Neuronal stem cell (in vitro differentiated cells): ENCODE measurements at places on chromosomes 11 and 22.

DNA sequence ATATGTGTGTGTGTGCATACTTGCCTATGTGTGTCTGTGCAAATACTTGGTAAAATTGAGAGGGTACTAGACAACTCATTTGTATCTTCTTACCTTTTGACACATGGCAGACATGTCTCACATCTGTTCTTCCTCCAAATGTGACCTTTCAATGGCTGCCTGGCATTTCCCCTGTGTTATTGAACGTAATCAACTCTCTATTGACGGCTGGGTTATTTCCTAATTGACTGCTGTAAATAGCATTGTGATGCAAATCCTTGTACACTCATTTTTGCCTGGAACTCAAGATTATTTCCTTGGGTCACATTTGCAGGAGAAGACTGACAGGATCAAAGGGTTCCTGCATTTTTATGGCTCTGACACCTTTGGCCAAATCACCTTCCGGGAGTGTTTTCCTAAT is 37.4 kb downstream of the KCNQ1 start:
- DNase-seq = no peak

- DNase-seq = no peak
Measured at GRCh38 chr11:117319214-117319840, 3.3 kb upstream of the BACE1 start.

GRCh38 chr22:29251981-29252911 is 15.5 kb downstream of the RHBDD3 start:
- no peak for DNase-seq

DNA sequence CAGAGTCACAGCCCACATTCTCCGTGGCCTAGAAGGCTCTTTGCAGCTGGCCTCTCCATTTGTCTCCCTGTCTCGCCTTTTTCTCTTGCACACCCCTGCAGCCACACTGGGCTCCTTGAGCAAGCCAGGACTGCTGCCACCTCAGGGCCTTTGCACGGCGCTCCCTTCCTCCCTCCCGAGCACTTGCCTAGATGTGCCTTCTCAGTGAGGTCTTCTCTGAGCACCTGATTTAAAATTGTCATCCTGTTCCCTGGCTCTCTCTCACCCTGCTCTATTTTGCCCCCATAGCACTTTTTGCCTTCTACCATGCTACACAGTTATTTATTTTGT is 102.9 kb upstream of the THY1 start:
- no peak for DNase-seq

- DNase-seq = peak; percentile 38
Measured at GRCh38 chr11:123202155-123203151, 7.4 kb upstream of the CLMP start.

GRCh38 chr22:44683237-44683636 is 18.8 kb upstream of the PRR5 start:
- DNase-seq = no peak

- peak; percentile 48 for DNase-seq
Measured at GRCh38 chr11:123509737-123510578, 79.9 kb downstream of the GRAMD1B start.

DNA sequence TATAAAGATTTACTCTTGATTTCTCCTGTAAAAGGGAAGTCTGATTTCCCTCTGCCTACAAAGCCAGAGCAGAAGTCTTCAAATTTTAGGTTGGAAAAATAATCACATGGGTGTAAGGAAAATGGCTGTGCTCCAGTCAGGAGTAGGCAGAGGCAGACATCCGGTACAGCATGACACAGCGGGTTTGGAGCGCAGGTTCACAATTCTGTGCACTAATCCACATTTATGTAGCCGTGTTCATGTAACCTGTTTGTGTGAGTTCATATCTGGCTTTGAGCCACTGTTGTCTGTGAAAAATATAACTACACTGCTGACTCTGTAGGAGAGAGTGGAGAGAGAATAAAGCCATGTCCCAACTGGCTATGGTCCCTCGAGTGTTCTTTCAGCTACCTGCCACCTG is 248.0 kb downstream of the CASP12 start:
- peak; percentile 11 for DNase-seq

- DNase-seq = no peak
Measured at GRCh38 chr11:27075192-27075591, 34.6 kb downstream of the BBOX1 start.

- DNase-seq = no peak
Measured at GRCh38 chr11:92329646-92330045, 105.0 kb downstream of the FAT3 start.

DNA sequence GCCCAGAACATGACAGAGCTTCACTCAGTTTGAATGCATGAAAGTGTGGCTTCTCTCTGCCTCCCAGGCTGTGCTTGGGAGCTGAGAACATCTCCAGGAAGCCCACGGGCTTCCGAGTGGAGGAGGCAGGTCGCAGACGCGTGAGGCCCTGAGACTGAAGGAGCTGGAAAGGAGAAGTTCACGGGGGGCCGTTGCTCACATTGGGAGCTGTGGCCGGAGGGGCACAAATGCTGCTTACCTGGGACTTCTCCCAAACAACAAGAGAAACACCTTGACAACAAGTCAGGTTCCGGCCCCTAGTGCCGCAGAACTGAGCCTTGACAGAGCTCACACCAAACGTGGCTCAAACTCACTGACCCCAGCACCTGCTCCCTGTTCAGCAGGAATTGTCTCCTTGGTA is 207.0 kb downstream of the BRD1 start:
- no peak for DNase-seq

DNA sequence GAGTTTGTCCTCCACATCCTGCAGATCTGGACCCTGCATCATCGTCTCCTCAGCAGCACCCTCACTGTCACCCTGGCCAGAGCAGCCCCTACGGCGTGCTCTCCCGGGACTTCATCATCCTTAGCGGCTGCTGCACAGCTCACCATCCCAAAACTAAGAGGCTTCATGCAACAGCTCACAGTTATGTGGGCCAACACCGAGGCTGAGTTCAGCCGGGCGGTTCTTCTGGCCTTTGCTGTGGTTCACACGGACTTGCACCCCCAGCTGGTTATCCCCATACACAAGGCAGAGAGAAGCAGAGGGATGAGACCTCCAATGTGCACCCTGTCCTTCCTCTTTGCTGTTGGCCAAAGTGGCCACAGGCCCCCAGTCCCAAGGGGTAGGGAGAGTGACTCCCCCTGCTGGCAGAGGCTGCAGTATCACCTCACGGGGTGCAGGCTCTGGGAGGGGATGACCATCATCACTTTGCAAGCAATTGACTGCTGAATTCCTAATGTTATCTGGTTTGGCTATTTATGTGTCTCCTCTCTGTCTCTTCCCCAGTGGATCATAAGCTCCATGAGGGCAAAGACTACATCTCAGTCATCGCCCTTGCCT is 276.8 kb downstream of the BRD1 start:
- no peak for DNase-seq

GRCh38 chr11:13292970-13293369 is 15.4 kb downstream of the BMAL1 start:
- DNase-seq = no peak

DNA sequence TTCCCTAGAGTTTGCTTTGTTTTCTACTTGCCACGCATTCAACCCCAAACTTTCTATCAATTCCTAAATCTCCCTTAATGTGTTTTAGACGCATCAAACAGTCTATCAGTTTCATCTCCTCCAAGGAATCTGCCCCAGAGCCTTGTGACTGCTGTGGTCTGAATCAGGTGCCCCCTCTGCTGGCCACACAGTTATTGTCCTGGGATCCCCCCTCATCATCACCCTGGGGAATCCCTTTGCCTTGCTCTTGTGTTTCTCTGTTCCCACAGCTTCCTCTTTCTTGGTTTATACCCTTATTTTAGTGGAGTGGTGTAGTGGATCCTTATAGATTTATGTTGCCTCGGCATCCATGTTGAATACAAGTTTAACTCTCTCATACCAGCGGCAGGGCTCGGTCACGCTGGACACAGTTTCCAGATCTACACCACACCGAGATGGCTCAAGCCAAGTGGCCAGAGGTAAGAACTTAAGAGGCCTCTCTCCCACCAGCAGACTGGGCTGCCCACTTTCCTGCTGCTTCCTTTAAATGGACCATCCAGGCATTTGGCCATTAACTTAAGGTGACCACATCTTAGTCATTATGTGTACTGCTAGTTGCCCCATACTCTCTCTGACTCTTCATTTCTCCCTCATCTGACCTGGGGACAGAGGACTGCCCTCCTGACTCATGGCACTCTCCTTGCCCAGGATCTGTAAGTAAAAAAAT is 8.2 kb downstream of the UPB1 start:
- DNase-seq = no peak

GRCh38 chr11:1017269-1018005 is 19.1 kb downstream of the MUC6 start:
- no peak for DNase-seq

DNA sequence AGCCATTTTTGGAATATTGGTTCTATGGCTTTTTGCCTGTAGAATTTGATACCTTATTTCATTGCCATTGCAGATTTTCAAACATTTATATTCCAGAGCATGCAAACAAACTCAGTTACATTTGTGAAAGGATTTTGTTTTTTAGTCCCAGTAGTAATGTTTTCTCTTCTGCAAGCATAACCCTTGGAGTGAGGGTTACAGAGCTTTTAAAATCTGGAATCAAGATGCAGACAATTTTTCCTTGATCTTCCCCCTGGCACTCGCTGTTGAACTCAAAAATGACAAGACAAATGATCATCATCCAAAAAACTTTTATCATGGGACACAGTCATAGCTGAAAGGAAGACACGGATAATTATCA is 20.8 kb downstream of the BBOX1 start:
- no peak for DNase-seq

DNA sequence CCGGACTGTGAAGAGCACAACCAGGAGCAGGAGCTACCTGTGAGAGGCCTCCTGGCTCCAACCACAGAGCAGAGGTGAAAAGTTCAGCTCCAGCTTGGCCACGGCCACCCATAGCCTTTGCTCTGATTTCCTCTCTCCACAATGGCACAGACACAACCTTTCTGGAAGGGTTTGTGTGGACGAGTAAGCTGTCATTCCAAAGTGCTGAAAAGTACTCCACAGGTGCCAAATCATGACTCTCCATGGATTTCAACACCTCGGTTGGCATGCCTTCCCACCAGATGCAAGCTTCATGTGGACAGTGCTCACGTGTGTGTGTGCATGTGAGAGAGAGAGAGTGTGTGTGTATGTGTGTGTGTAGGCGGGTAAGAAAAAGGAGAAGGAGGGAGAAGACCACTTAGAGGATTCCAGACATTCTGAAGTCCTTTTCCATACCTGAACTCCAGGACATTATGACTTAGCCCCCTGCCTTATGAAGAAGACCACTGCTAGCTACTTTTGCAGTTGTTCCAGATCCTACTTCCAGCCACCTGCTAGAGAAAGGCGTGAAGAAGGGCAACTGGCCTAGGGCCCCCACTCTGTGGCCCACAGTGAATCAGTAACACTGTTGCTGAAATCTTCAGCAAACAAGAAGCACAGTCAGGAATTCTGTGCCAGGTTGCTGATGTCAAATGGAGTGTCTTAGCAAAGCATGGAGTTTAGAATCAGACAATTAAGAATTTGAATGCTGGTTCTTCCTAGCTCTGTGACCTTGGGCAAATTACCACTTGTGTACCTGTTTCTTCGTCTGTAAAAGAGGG is 13.9 kb upstream of the NAV2 start:
- DNase-seq = no peak

- DNase-seq = no peak
Measured at GRCh38 chr22:30837531-30837930, 131.0 kb downstream of the MORC2 start.

GRCh38 chr11:35352077-35352888 is 67.1 kb downstream of the SLC1A2 start:
- DNase-seq = no peak

GRCh38 chr22:49147171-49147570 is 680.5 kb downstream of the BRD1 start:
- no peak for DNase-seq

GRCh38 chr22:17477391-17477833 is 85.9 kb upstream of the SLC25A18 start:
- no peak for DNase-seq

- no peak for DNase-seq
Measured at GRCh38 chr22:43926349-43926710, 2.7 kb downstream of the PNPLA3 start.

DNA sequence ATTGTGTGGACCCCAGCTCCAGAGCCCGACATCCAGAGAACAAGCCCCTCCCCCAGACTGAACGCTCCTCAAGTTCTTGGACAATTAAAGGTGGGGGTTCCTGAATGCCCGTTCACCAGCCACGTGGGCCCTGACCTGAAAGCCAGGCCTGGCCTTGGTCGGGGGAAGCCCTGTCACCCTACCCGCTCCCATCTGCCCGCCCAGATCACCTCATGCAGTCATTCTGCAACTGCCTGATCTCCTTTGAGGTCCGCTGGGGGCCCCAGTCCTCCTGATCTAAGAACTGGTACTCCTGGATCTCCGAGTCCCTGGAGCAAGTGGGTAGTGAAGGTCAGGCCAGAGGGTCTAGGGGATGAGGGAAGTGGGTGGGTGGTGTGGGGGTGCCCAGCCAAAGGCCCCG is 9.1 kb upstream of the NAALADL1 start:
- no peak for DNase-seq

DNA sequence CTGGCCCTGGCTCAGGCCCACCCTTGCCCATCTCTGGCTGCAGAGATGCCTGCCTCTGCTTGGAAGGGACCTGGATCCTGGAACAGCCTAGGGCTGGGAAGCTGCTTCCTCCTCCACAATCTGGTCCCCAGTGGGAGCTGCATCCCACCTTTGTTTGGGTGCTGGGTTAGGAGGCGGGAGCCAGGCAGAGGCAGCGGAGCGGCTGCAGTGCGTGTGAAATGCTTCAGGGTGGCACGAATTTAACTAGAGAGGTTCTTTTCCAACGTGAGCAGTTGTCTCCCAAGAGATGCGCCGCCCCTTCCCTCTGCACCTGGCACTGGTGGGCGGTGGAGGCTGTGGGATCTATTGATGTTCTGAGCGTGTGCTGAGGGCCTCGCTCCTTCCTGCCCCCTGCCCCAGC is 31.6 kb downstream of the BRSK2 start:
- DNase-seq = no peak

DNA sequence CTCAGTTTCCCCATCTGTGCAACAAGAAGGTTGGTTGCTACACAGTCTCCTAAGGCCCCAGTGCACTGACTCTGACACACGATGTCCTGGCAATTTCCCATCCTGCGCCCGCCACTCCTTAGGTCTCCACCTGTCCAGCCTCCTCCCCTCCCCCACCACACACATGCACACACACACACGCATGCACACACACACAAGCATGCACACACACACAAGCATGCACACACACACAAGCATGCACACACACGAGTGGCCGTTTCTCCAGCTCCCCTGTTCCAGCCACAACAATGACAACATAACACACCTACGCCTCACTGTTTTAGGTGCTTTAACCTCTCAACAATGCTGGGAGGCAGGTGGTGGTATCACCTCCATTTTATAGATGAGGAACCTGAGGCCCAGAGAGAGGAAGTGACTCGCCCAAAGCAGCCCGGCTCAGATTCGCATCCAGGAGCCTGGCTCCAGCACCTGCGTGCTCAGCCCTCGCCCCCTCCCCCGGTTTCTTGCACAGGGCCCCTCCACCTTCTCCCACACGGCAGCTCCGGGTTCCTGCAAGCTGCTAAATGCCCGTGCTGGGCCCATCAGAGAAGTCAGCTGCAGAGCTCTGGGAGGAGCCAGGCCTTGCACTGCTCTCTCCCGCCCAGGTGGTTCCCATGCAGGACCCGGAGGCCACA is 13.0 kb downstream of the CYTH4 start:
- no peak for DNase-seq

GRCh38 chr22:29456211-29456671 is 17.9 kb downstream of the RFPL1 start:
- no peak for DNase-seq

GRCh38 chr11:10192036-10192435 is 102.0 kb downstream of the SBF2 start:
- no peak for DNase-seq

GRCh38 chr11:126443120-126443519 is 87.6 kb downstream of the ST3GAL4 start:
- DNase-seq = no peak
